Osteoblast (primary cell): ENCODE measurements at places on chromosomes 4 and X.
A peak's percentile ranks its signal among the peaks of the same experiment; 100 is the strongest.

GRCh38 chr4:148954011-148954749 is 512.0 kb upstream of the NR3C2 start:
- DNase-seq = no peak

DNA sequence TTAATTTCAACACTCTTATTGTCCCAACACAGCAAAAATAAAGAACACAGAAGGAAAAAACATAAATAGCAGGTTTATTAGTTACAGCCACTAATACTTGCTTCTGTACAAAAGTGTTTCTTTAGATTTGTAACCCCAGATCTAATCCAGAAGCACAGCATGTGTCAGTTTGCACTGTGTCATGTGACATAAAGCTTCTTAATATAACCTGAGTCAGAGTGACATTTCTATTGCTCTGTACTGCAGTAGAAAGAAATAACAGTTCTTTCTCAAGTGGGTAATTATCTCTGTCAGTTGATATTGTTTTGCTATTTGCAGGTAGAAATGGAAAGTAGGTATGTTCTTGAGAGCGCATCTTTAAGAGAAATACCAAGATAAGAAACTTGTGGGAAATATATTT is 422.5 kb downstream of the ZIC3 start:
- no peak for DNase-seq

DNA sequence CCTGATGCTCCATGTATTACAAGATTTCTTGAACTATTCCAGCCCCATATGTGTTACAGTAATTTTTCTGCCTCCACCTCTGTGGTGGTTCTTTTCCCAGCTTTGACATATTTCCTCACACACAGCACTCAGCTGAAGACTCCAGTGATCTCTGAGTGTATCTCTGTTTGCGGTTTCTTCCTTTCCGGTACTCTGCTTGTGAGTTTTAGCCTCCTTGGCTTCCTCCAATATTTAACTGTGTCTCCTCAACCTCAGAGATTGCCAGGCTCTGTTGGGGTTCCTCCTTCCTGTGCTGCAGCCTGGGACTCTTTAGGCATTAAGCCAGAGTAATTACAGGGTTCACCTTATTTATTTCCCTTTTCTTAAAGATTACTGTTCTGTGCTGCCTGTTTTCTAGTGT is 73.2 kb downstream of the NFKB1 start:
- peak; percentile 41 for DNase-seq

GRCh38 chr4:25878676-25879075 is 15.9 kb upstream of the SEL1L3 start:
- no peak for DNase-seq

- DNase-seq = no peak
Measured at GRCh38 chrX:34612036-34612435, 45.0 kb downstream of the TMEM47 start.

DNA sequence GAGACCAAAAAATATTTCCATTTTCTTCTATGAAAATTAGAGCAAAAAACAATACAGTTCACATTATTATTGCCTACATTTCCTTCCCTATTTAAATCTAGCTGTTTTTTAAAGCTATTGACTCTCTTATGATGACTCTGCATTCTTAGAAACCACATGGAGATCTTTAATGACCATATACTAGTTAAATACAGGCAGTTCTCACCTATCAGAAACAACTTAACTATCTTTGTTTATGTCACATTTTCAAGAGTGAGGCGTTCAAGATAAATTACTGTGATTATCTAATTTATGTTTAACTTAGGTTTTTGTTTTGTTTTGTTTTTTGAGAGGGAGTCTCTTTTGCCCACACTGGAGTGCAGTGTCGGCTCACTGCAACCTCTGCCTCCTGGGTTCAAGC is 3.0 kb downstream of the CISD2 start:
- DNase-seq = no peak

- no peak for DNase-seq
Measured at GRCh38 chr4:156473151-156473550, 498.4 kb downstream of the PDGFC start.

DNA sequence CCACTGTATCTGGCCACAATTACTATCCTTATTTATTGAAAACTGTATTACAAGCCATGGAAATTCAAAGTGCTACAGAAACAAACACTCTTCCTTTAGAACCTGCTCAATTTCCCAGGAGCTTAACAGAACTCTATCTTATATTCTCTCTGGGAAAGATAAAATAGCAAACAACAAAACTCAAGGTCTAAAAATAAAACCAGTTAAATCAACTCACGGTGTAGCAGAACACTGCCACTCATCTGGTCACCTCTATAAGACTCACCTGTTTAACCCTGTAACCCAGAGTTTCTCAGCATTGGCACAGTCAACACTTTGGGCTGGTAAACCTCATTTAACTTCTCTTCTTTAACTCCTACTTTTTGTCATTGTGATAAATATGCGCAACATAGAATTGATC is 348.9 kb downstream of the DCHS2 start:
- DNase-seq = no peak

- peak; percentile 74 for DNase-seq
Measured at GRCh38 chr4:956531-957230, 16.7 kb downstream of the DGKQ start.

DNA sequence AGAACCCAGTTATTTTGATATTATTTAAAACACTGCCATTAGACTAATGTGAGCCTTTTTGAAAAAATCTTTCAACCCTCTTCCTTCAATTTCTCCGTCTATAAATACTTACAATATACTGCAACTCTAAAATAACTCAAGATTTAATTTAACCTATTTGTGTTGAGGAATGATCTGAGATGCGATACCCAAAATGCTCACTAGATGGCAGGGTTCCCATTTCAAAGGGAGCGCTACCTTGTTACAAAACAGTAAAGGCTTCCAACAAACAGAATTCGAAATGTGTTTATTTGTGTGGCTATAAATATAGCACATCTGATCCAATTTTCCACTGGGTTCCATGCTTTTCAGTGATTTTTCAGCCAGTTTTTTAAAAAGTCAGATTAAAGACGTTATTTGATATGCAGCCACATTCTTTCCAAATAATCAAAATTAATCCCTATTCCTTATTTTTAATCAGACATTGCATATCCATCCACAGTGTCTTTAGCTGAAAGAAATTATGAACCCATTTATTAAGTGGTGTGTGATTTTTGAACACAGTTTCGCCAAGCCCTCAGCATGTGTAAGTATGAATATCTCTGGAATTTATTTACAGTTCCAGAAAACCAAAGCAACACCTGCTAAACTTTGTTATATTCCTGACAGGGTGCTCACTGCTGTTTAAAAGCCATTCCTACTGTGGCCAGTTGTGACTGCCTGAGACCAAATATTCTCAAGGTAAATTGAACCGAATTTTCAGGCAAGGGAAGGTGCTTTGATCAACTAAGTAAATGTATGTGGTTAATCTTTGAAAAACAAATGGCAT is 668.0 kb upstream of the LCORL start:
- DNase-seq = no peak

DNA sequence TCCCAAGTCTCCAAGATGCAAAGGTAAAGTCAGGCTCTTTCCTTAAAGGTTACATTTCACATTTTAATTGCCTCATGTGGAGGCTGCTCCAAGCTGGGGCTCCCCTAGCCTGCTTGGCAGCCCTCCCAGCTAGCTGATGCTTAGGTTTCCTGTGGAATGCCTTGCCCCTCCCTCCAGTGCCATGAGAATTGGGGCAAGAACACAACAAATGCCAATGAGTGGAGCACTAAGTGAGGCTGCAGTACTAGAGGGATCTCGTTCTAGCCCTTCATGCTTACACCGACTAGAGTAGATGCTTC is 597.7 kb downstream of the MID1IP1 start:
- no peak for DNase-seq

DNA sequence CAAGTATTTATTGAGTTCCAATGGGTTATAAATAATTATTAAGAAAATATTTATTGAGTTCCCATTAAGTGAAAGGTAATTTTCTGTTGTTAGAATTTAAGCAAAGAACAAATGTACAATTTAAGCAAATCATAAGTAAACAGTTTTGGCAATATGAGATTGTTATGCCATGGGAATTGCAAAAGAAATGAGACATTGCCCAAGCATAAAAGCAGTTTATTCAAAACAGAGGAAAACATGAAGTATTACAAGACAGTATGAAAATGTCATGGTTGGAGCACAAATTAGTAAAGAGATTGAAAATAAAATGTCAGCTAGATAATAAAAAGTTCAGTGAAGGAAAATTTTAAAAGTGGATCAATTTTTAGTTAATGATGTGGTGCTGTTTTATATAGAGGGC is 706.1 kb upstream of the EPHA5 start:
- no peak for DNase-seq

DNA sequence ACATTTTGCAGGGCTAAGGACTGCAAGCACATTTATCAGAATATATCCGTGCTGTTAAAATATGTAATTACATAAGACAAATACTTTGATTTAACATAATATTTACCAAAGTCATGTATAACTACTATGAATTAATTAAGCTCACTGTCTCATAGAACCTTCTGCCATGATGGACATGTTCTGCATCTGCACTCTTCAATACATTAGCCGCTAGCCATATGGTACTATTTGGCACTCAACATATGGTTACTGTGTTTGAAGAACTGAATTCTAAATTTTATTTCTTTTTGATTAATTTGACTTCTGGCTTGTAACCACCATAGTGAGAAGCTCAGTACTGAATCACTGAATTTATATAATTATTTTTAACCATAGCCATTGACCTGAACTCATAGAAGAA is 427.0 kb upstream of the TRAM1L1 start:
- no peak for DNase-seq
